ENCODE measurements at places on chromosomes 5 and 9.

GRCh38 chr9:121692606-121693387, 41.4 kb downstream of the DAB2IP start:
- no peak for DNase-seq

DNA sequence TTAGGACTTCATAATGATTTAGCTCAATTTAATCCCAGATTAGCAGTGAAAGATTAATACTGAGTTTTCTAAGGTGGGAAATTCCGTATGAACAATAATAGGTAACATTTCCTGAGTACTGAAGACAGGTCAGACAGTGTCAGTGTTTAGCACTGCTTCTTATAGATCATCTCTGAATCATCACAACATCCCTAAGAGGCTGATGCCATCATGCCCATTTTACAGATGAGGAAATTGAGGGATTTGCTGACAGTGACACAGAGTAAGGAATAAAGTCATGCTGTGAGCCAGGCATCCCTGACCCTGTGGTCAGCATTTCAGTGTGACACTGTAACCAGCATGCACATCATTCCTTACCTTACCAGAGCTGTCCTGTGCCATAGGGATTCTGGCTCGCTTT, 44.5 kb downstream of the DAPK1 start:
- no peak for DNase-seq

DNA sequence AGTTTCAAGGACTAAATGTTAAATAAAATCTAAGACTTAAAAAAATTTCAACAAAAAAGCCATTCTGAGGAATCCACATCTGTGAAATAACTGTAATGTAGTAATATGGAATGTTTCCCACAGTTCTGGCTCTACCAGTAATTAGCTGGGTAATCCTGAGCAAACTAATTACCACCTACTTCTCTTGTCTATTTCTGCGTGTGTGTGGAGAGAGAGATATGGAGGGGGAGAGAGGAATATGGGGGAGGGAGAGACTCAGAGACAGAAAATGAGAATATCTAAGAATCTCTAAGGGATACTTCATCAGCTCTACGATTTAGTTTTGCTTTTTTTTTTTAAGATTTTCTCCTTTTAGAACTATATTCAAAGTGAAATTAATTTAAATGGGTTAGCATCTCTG, 28.0 kb downstream of the TBCA start:
- no peak for DNase-seq

DNA sequence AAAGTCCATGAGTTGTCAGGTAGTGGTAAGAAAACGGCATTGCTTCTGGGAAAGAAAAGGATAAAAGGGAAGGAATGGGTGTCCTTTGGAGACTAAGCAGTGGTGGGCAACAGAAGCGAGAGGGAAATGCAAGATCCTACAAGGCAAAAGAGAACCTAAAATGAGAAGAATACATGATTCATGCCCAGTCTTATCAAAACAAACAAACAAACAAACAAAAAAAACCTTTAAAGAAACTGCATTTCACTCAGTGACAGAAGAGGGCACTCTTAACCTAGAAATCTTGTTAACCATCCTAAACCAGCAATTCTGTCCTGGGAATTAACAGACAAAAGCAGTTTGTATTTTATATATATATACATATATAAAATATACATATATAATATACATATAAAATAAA, 88.5 kb downstream of the SUSD1 start:
- DNase-seq: no peak

- DNase-seq: no peak
Measured at GRCh38 chr5:32507738-32508434, 63.3 kb upstream of the ZFR start.

GRCh38 chr5:15431923-15432322, 68.1 kb upstream of the FBXL7 start:
- no peak for DNase-seq

DNA sequence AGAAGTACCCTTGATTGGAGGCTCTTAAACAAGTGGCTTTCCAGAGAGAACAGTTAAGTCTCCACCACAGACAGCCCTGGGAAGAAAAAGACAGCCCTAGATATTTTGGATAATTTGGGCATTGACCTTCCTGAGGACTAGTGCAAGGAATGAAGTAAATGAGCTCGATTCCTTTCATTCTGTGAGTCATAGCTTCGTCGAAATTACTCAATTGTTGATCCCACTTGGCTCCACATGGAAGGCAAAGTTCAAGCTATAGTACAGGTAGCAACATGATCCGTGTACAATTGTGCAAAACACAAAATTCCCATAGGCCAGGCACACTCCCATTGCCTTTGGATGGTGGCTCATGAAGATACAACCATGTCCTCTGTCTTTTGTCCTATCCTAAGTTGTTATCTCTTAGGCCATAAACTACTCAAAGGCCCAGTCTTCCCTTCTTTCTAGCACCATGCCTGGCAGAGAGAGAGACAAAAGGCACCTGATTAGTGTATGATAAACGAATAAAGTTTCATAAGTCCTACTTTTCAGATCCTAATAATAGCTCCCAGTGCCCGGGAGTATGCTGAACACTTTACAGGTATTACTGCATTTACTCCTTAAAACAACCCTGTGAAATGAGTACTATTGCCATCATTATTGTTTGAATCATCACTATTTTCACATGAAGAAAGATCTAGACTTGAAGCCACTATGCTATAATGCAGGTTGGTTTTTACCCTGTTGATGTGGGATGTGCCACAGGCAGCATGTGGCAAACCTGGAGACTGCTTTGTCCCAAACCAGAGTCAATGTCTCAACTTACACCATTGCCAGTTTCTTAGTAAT, 116.7 kb upstream of the RANBP3L start:
- DNase-seq: no peak

DNA sequence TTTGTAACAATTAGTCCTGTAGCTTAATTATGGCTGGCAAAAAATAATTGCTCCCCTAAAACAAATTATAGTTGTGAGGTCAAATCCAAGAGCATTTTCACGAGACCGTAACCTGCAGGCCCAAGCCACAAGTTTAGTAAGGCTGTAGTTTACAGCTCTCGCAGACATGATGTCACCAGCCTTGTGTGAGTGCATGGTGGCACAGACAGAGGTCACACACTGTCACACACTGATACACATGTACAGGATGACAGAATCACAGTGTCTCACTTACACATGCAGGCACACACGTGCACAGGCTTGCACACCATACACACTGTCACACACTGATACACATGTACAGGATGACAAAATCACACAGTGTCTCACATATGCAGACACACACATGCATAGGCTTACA, 518.8 kb downstream of the IRX1 start:
- no peak for DNase-seq

GRCh38 chr5:40578501-40579451, 100.9 kb upstream of the PTGER4 start:
- no peak for DNase-seq

DNA sequence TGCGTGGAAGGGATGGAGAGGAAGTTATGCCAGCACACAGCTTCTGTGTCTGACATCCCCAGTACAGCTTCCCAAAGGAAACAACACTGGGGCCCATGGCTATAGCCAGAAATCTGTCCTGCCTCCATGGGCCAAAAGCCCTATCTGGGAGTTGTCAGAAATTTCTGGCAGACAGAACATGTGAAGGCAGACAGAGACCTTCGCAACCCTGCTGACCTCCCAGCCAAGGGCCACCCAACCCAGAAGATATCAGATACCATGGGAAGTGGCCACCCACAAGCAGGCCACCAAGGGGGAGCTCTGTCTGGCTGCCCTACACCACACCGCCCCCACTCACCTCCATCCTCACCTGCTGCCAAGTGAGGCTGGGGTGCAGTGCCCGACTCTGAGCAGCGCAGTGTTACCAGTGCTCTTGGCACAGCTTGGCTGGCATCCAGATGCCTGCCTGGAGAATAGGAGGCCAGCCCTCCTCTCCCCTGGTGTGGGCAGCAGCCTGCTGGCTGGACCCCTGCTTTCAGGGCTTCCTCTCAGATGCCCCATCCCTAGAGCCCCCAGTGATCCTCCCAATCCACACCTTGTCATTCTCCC, 61.6 kb upstream of the NEURL1B start:
- DNase-seq: no peak

GRCh38 chr5:150160448-150161081, 4.9 kb upstream of the PDGFRB start:
- DNase-seq: no peak

DNA sequence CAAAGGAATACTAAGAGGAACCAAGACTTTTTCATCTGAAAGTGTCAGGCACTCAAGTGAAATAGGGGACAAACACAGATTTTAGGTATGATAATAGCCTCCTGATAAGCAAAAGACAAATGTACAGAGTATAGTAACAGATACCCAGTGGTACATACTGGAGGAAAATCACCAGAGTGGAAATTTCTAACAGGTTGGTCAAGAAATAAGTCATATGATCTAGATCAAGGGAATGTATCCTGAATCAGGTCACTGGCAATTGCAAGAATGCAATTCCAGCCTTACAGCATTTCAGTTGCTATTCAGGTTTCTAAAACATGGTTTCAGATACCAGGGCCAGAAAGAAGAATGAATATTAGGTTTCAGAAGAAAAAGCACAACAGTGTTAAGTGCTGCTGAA, 82.2 kb upstream of the SLCO6A1 start:
- DNase-seq: no peak

- DNase-seq: no peak
Measured at GRCh38 chr5:10601246-10602030, 37.6 kb downstream of the ANKRD33B start.

Measured in stimulated activated CD8-positive, alpha-beta memory T cell treated with anti-CD3 and anti-CD28 coated beads, Interleukin-4, amount 100 ng/mL, for 1 hour (primary cell).